ENCODE measurements at places on chromosomes 13 and 19.

GRCh38 chr19:18972301-18972811, 31.3 kb upstream of the HOMER3 start:
- DNase-seq: no peak

- no peak for DNase-seq
Measured at GRCh38 chr19:32222556-32222955, 122.9 kb upstream of the ZNF507 start.

- DNase-seq: no peak
Measured at GRCh38 chr13:73991884-73992283, 142.3 kb downstream of the KLF12 start.

GRCh38 chr13:23020246-23020843, 160.4 kb upstream of the SGCG start:
- no peak for DNase-seq

- DNase-seq: no peak
Measured at GRCh38 chr19:5801796-5802619, 2.9 kb upstream of the NRTN start.

DNA sequence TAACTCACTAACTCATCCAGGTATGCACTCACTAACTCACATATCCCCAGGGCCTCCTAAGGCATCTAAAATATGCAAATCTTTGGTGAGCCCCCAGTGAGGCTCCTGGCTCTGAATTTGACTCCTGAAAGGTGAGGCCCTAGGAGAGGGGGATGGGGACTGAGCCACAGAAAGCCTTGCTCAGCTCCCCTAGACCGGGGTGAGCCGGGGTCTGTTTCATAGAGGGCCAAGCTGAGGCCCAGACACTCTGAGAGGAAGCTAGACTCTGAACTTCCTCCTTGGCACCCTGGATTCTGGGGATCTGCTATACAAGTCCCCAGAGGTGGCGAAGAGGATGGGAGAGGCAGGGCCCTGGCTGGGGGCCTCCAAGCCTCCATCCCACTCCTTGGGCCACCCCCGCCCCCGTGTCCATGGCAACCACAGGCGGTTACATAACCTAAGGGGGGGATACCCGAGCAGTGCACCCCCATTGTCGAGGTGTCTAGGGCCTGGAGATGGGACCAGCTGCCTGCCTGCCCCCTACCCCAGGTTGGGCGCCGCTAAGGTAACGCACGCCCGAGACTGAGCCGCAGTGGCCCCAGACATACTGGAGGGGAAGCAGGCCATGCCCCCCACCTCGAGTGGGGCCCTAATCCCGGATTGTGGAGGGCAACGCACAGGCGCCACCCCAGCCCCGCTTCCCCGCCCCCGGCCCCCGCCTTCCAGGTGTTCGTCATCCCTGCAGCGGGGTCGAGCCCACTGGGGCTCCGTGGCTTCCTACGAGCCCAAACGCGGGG, 646 bp downstream of the ABHD8 start:
- no peak for DNase-seq

GRCh38 chr13:49679246-49679645, 12.0 kb downstream of the EBPL start:
- DNase-seq: no peak
